ENCODE measurements at places on chromosomes 6 and 20.

- no peak for DNase-seq
Observed at GRCh38 chr6:104595311-104595820, 264.4 kb downstream of the HACE1 start.

DNA sequence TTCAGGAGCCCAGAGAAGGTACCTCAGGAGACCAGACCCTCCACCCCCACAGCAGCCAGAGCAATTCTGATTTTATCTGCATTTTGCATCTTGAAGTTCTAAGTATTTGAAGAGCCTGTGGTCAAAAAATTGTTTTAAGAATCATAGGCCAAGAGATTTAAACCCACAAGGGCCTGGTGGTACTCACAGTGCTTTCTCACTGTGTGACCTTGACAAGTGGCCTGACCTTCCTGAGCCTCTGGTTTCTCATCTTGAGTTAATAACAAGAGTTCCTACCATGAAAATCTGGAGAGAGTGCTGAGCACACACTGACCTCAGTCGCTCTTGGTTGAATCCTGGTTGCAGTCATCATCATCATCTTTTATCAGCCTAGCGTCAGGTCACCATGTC lies 45.4 kb upstream of the ID1 start:
- DNase-seq: no peak

DNA sequence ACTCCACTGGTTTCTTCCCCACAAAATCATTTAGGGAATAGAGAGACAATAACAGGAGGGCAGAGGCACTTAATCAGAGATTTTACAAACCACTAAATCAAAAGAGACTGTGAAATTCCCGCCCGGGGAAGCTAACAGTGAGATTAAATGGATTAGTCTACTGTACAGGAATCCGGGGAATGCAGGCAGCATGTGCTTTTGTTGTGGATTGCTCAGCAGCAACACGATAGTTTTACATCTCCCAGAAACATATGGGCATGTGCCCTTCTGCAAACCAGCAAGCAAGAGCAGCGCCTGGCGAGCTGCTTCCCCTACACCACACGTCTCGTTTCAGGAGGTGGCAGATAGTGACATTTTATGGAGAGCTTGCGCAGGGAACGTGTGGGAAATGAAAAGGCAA lies 382.3 kb downstream of the CD83 start:
- no peak for DNase-seq

GRCh38 chr6:88588938-88589337 lies 374.5 kb downstream of the RNGTT start:
- no peak for DNase-seq

- no peak for DNase-seq
Observed at GRCh38 chr6:128271527-128271926, 248.9 kb downstream of the PTPRK start.

- no peak for DNase-seq
Observed at GRCh38 chr6:95690328-95690727, 113.0 kb downstream of the MANEA start.
